ENCODE measurements at places on chromosomes 4 and X. TPM values are rescaled to one million over a fixed set of nuclear protein-coding genes. Genes with fewer than 3 reads are reported as not detected.

The ESX1 gene
- 0.10 TPM for total RNA-seq

The BTK gene
- 4.1 TPM for total RNA-seq

The TBC1D9 gene
- 98.1 TPM for total RNA-seq

The USP26 gene
- total RNA-seq, result not detected

The NOCT gene
- total RNA-seq, result 15.7 TPM

The CFAP47 gene
- total RNA-seq, result 16.8 TPM

The LIAS gene
- 17.3 TPM for total RNA-seq

The CCNB3 gene
- 0.40 TPM for total RNA-seq

The MCF2 gene
- total RNA-seq, result 26.2 TPM

The ERAS gene
- total RNA-seq, result 0.22 TPM

The HS6ST2 gene
- 51.8 TPM for total RNA-seq

The SAGE1 gene
- total RNA-seq, result not detected

The HHIP gene
- total RNA-seq, result 36.1 TPM

The CYBB gene
- total RNA-seq, result 31.5 TPM

DNA sequence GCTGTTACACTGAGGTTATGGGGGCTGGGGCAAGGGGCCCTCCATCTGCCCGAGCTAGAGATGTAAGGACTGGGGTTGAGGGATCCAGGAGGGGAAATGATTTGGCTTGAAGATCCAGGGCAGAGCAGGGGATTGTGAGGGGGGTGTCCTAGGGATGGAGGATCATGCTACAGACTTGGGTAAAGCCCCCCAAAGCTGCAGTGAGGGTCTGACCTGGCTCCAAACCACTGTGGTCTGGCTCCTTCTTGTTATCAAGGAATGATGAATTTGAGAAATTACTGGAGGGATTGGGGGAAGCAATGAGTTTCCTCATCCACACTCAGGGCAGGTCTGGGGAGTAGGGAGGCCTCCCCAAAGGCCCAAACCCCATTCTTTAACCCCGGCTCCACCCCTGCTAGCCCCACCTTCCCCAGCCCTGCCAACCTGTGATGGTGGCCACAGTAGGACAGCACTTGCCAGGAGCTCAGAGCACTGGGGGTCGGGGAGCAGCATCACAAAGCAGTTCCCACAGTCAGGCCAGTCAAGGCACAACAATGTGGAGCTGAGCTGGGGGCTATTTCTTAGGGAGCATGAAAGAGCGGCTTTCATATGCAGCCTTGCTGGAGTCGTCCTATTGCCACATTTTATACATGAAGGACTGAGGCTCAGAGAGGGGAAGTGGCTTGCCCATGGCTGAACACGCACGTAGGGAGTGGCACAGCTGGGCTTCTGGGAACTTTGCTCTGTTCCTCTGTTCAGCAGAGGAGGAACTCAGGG is 165.5 kb downstream of the EFNB1 start:
- no peak for DNase-seq

GRCh38 chrX:105880491-105880890 is 58.2 kb downstream of the NRK start:
- DNase-seq, result no peak

GRCh38 chrX:87078231-87078630 is 439.4 kb upstream of the KLHL4 start:
- no peak for DNase-seq

GRCh38 chr4:61824454-61824853 is 624.3 kb downstream of the ADGRL3 start:
- peak; percentile 27 for DNase-seq

DNA sequence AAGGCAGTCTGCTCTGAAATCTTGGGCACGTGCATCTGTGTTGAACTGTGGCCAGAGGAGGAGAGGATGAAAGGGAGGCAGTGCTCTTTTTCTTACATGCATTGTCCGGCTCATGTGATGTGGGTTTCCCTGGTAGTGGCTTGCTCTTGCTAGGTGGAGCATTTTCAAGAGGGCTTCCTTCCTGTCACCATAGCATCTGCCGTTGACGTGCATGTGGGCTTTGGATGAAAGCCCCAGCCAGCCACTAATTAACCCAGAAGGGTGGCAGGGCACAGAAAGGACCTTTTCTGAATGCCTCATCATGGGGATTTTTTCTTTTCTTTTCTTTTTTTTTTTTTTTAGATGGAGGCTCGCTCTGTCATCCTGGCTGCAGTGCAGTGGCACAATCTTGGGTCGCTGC is 121.3 kb downstream of the GPR143 start:
- no peak for DNase-seq

GRCh38 chr4:73086095-73086868 is 16.8 kb upstream of the COX18 start:
- no peak for DNase-seq

- no peak for DNase-seq
Measured at GRCh38 chr4:10421344-10422055, 35.7 kb downstream of the ZNF518B start.

GRCh38 chr4:141388481-141388880 is 167.8 kb downstream of the ZNF330 start:
- peak; percentile 4 for DNase-seq

- no peak for DNase-seq
Measured at GRCh38 chr4:111812114-111812513, 333.1 kb upstream of the FAM241A start.

GRCh38 chr4:46249516-46249915 is 125.7 kb upstream of the GABRG1 start:
- DNase-seq, result no peak

DNA sequence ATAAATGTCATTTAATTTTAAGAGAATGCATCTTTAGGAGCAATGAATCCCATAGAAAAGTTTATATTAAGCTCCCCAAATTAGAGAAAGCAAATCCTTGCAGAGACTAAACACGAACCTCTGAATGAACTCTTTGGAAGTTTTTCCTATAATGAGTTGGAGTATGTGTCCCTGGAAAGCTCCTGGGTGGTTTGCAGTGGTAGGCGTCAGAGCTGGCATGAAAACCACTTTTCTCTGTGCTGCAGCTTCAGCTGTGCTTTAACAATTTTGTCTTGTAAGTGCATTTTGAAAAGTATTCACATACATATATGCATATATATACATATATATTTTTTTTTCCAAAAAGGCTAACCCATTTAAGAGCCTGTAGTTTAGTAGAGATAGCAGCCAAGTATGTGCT is 148.7 kb upstream of the TBC1D9 start:
- DNase-seq, result no peak

GRCh38 chr4:186475202-186475601 is 80.2 kb downstream of the MTNR1A start:
- no peak for DNase-seq

DNA sequence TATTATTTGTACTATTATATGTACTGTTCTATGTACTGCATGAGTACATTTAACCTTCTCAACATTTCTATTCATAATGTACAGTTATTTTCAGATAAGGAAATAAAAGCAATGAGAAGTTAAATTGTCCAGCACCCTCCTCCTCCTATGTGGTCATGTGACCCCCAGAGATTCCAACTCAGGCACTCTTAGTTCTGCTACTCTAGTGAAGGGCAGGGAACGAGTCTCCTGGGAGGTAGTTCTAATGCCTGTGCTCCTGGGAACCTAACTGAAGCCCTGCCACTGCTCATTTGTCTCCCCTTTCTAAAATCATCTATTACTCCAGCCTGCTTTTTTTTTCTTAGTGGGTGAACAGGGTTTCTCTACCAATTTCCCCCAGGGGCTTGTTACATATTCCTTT is 105.9 kb upstream of the GPRIN3 start:
- DNase-seq, result no peak

DNA sequence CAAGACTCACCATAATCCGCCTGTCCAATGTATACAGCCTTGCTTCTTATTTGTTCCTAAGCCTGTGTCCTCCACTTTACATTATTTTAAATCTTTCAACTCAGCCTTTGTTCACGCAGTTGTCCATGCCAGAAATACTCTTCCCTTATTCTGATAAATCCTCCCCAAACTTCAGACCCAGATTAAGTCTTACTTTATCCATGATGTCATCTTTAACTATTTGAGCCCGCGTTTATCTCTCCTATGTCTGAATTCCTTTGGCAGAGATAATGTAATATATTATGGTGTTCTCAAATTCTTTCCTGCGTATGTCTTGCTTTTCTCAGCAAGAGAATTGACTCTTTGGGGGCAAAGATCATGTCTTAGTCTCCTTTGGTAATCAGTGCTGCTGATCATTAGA is 129.6 kb downstream of the LUZP4 start:
- no peak for DNase-seq

- peak; percentile 70 for DNase-seq
Measured at GRCh38 chr4:162011089-162011488, 152.7 kb downstream of the FSTL5 start.

GRCh38 chrX:107288676-107289075 is 82.3 kb downstream of the DNAAF6 start:
- DNase-seq, result no peak

DNA sequence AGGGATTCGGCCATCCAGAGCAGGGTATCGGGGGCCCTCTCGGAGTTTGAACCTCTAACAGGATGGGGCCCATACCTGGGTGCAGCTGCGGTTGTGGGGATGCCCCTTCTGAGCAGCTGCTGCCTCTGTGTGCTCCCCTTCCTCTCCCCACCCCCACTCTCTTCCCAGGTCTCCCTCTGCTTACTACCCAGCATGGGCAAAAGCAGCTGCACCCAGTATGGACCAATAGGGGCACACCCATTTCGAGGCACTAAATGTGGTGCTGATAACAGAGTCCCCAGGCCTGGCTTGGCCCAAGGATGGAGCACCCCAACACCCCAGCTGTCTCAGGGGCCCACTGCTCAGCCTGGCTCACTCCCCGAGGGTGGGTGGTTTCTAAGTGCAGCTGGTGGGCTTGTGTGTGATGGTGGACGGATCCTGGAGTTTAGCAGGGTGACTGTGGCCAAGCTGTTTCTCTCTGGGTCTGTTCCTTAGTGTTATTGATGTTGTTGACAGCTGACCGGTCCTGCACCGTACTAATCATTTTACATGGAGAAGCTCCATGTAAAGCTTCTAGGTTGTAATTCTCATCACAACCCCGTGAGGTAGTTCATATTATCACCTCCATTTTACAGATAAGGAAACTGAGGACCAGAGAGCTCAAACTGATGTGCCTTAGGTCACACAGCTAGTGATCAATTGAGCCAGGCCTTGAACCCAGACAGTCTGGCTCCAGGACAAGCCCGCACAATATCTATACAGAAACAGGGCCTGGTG is 13.1 kb upstream of the KIAA0232 start:
- no peak for DNase-seq

- DNase-seq, result no peak
Measured at GRCh38 chr4:99811850-99812249, 4.8 kb upstream of the DAPP1 start.

- DNase-seq, result no peak
Measured at GRCh38 chr4:109649872-109650271, 53.4 kb downstream of the CASP6 start.

Measured in spinal cord (tissue), 10 donors.